Gastroesophageal sphincter (tissue), 4 donors: ENCODE measurements at places on chromosomes 7 and 10.

GRCh38 chr10:128869101-128869749 lies 597.8 kb upstream of the MGMT start:
- no peak for ATAC-seq

DNA sequence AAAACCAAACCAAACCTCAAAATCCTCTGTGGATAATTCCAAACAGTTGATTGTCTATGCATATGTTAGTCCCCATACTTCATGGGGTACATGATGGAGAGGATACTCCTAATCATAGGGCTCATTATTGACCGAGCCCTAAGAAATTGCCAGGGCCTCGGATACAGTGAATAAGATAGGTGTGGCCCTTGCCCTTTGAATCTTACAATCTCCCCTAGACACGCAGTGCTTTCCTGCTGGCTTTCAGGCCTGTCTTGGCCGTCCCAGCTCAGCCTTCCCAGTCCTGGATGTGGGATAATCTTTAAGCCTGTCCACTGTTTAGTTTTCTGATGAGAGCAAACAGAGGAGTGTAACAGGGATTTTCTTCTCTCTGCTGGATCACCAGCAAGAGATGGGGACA lies 161.8 kb downstream of the TMEM178B start:
- no peak for ATAC-seq

GRCh38 chr7:43117095-43117494 lies 4.6 kb downstream of the HECW1 start:
- ATAC-seq: no peak

DNA sequence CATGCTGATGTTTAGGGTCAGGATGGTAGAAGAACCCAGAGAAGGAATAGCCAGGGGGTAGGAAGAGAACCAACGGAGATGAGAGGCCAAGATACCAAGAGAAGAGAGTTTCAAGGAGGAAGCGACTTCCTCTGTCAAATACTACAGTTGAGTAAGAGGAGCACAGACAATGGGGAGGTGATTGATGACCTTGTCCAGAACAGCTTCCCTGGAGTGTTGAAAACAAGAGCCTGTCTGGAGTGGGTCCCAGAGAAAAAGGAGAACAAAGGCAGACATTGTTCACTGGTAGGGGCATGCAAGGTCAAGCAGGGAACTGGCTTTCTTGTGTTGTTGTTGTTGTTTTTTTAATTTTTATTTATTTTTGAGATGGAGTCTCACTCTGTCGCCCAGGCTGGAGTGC lies 9.6 kb upstream of the TRIM56 start:
- no peak for ATAC-seq

- ATAC-seq: no peak
These were observed 472.9 kb upstream of the COBL start for GRCh38 chr7:51789489-51789888.

- no peak for ATAC-seq
These were observed 142.6 kb downstream of the SND1 start for GRCh38 chr7:127794551-127794950.

DNA sequence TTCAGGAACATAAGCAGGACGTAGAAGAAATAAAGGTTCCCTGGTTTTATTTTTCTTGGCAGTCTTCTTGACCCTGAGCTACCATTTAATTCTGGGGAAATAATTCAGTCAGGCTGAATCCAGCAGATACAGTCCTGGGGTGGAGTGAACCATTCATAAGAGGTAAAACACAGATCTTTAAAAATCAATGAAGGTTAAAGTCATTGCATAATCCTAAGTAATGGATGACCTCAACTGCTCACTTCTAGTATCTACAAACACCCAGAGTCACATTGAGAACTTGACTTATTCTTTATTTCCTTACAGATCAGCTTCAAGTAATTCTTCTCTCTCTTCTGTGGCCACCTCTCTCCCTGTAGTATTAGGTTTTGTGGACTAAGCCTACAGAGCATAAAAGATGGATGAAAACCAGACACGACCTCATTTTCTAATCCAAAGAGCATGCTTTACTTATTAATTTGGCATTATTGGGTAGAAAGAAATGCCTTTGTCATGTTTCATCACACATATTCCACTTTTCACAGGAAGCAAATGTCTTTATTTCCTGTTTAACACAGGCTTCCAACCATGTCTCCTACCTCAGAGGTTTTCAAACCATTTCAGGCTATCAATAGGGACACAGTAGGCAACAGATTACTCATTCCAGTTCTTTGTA lies 182.3 kb upstream of the IMMP2L start:
- no peak for ATAC-seq

DNA sequence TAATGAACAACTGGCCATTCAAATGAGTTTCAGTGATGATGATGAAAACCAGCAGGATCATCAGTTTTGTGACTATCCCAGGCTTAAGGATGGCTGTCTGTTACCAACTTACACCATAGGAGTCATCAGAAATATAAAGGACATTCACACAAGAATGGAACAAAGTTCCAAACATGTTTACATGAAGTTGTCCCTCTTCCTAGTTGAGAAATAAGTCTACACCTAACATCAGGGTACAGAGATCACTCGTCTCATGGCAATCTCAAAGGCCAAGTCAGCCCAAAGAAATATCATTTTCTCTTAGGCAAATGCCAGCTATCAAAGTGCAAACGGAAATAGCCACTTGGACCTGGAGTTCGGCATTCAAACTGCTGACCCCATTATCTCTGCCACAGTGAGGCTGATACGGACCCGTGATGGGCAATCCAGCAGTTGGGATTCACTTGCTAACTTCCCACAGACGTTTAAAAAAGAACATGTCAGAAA lies 53.0 kb downstream of the CREB3L2 start:
- no peak for ATAC-seq

DNA sequence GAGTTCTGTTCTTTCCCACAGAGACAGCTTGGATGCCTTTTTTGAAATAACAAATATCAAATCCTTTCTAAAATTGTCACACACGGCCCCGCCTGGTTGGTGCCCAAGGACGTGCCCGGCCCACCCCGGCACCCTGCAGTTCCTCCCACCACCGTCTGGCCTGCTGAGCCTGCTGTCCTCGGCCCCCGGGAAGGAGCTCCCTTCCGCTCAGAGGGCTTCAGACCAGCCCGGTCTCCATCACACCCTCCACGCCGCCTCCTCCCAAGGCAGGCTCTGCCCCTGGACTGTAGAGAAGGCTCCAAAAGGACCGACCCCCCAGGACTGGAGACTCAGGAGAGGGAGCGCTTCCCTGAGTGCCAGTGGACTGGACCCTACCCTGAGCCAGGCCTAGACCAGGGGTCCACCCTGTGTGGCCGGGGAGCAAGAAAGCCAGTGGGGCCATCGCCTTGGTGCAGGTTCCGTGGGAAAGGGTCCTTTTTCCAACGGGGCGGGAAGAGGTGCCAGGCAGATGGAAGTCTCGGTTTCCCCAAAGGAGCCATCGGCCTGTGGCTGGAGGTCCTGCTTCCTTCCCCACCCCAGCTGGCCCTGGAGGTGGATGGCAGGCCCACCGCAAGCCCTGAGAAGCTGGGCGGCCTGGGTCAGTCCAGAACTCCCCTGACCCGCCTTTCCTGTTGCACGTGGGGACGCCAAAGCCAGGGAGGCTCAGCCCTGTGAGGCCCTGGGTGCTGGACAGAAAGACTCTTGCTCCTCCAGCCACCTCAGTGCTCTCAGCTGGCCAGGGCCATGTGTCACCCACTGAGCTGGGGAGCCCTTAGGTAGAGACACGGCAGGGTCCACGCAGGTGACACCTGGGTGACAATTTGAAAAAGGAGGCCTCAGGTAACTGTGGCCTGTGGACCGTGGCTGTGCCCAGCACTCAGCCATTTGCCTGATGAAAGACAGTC lies 69.8 kb downstream of the PWWP2B start:
- ATAC-seq: no peak

DNA sequence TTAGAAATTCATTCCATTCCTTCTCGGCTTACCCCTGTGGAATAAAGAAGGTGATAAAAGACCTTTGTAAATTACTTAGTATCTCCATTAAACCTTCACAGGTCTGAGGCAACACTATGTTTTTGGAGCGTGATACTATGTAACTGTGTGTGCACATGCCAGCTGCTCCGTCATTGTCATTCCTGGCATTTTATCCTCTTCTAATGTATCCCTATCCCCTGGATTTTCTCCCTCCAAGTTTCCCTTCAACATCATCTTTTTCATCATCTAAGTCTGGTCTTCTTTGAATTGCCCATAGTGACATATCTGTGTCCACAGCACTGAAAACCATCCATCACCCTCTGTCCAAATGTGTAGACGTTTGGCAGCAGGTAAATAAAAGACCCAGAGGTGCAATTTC lies 125.7 kb downstream of the TEX36 start:
- no peak for ATAC-seq

DNA sequence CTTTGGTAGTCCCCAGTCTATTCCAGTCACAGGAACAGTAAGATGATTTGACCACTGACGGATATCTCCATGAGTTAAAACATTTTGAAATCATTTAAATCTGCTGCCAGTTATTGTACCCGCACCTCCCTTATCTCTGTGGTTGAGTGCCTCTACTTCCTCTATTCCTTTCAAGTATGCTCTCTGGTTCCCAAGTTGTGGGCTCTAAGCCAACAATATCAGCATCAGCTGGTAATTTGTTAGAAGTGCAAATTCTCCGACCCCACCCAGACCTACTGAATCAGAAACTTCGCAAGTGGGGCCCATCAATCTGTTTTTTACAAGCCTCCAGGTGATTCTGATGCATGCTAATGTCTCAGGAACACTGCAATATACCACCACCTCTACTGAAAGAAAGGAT lies 235.5 kb downstream of the CCSER2 start:
- ATAC-seq: no peak

DNA sequence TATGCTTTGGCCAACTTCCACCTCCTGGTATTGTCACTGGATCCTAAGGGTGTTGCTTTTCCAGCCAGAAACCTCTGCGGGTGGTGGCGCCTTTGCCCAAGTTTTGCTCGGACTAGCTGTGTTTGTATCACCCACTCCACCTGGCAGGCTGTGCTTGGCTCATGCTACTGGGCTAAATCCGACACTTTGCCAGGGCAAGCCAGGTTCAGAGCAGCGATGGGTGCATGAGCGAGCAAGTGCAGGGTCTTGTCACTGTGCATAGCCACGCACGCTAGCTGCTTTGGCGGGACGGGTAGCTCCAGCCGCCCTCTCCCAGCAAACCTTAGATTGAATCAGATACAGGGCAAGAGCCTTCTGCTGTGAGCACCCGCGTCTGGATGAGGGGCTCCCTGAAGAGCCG lies 737.5 kb downstream of the PCDH15 start:
- ATAC-seq: no peak

- peak; percentile 35 for ATAC-seq
These were observed 23.9 kb downstream of the SCD start for GRCh38 chr10:100370714-100371481.

GRCh38 chr10:51706225-51706624 lies 6.8 kb upstream of the CSTF2T start:
- peak; percentile 87 for ATAC-seq

DNA sequence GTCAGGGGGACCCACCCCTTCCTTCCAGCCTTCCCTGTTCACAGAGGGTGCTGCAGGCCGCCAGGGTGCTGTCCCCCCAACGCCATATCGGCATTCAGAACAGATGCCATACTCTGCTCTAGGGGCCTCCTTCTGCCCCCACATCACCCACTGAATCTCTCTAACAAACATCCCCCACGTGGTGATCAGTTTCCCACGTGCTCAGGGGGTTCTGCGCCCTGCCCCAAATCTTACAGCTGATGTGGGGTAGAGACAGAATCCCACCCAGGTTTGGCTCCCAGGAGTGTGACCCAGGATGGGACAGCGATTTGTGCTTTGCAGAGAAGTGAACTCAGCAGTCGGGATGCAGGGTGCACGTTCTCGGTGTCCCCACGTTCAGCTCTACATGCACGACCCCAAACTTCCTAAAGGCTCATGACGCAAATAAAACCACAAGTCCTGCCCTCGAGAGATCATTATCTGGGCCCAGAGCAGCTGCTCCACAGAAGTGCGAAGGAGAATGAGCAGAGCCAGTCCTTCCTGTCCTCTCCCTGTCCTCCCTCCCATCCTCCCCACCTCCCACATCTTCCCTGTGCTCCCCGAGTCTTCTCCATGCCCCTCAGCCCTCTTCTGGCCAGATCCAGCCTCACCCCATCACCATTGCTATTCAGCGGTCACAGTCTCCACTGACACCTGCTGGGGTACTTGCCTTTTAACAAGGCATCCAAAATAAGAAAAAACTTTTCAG lies 423.4 kb downstream of the DNAJB6 start:
- ATAC-seq: no peak

DNA sequence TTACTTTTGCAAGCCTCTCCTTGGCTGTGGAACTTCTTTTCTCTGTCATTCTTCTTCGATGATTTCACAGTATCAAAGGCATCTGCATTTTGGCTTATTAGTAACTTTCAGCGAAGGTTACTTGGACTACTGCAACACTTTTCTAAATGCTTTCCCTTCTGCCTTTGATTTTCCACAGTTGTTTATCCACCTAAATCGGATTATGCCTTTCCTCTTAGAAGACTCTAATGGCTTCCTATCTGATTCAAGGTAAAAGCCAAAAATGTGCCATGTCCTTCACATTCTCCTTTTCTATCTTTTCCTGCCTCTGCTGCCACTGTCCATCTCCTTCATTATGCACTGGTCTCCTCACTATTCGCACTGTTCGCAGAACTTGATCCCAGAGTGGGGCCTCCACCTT lies 1606.3 kb upstream of the LRRTM3 start:
- no peak for ATAC-seq

DNA sequence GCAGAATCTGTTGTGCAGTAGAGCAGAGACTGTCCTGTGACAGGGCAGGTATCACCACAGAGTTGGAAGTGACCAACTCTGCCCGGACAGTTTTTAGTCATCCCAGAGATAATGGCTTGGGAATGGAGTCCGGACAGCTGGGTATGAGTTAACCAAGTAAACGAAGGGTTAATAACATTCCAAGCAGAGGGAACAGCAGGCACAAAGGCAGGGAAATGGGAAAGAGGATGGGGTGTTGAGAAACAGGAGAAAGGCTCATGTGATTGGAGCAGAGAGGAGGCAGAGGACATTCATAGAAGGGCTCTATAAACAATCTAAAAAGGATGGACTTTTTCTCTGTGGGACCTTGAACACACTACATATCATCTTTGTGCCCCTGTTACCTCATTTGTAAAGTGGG lies 132.2 kb upstream of the YAE1 start:
- no peak for ATAC-seq

DNA sequence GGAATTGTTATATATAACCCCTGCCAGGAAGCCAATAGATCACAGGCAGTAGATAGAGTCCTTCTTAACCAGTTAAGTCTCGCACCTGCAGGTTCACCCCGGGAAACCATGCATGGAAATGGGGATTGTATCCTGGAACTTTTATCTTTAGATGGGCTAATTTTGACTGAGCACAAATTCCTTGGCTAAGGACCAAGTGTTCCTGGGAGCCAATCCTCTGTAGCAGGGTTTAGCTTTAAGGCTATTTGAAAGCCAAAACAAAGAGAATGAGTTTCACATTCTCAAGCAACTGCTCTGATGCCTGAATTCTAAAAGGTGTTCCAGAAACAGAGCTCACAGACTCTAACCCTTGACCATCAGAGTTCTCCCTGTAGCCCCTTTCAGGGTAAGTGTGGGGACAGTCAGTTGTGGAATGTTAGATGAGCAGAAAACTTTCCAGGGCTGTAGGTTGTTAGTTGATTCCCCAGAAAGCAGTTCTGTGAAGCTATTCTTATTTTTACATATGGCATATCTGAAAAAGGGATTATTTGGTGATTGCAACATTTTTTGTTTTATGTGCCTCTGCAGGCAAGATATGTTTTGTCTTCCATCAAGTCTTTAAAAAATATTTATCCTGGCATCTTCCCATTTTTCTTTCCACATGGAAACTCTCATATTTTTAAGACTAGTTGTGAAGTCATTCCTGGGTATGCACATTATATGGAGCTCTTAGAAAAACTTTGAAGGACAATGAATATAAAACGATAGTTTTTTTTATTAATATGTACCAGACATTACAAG lies 16.2 kb upstream of the NPVF start:
- ATAC-seq: no peak

GRCh38 chr10:122280156-122280555 lies 9.1 kb downstream of the BTBD16 start:
- ATAC-seq: no peak

- no peak for ATAC-seq
These were observed 1067.6 kb upstream of the CELF2 start for GRCh38 chr10:9950070-9950469.
